ENCODE measurements at places on chromosomes 3 and 15.

DNA sequence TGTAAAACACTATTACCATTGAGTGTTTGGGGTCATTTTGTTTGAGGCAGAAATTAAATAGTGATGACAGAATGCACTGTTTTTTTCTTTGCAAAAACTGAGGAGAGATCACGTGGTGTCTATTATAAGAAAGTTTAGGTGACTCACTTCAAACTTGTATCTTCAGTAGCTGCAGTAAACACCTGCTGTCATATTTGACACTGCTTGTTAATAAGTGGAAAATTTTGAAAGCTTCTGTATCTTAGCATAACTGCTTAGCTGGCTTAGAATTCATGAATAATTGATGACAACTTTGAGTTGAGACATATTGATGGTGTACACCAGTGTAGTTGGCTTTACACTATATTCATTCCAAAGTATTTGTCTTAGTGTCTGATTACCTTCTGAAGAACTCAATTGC lies 29.7 kb upstream of the MDFIC2 start:
- DNase-seq = no peak

GRCh38 chr15:35014241-35014640 lies 26.2 kb upstream of the ZNF770 start:
- no peak for DNase-seq

DNA sequence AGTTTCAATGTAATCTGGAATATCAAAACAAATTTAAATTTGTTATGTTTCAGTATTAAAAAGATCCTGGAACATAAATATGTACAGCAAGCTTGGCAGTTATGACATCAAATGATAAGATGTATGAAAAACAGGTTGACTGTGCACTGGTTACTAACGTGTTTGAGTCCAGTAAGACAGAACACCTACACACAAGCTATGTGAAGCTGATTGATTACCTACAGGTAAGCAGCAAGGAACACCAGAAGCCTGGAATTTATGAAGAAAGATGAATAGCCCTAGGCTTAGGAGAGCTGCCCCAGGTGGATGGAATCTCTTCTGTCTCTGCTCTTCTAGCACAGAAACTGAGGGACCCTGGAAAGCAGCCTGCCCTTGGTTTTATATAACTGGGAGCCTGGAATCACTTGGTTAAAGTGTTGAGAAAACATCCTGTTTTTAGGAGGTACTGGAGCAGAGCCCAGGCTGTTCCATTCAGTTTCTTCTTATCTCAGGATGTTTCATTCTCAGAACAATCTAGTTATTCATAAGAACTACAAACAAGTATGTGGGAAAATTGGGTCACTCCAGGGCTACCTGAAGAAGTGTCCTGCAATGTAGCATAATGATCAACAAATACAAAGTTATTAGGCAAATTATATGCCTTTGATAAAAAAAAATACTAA lies 36.3 kb downstream of the SLITRK3 start:
- no peak for DNase-seq

DNA sequence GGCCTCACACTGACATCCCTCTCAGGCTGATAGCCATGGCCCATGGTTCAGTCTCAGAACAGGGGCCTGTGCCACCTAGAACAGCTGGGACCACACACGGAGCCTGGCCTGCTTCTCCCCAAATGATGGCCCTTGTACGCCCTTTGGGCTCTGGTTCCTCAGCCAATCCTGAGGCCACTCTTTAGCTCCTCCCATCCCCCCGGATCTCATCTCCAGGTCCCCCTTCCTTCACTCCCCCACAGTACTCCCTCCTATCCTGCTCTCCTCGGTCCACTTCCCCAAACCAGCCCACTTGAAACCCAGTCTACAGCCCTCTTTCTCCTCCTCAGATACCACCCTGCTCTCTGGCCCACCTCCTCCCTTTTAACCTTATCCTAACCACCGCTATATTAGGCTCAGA lies 17.8 kb upstream of the ZFYVE19 start:
- no peak for DNase-seq

DNA sequence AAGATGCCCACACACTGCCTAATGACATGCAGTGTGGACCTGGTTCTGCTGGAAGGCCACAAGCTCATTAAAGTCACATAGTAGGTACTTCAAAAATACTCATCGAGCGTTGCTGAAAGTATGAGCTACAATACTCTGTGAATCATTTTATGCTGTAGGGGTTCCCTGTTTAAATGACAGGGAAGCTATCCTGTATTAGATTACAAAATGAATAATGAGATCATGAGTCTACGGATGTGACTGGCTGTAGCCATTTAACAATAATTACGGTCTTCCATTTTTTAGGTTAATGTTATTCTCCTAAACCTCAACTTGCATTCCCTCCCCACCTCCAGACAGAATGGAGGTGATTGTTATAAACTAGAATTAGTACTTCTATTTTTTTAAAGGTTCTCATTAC lies 128.2 kb upstream of the FAM3D start:
- DNase-seq = no peak

DNA sequence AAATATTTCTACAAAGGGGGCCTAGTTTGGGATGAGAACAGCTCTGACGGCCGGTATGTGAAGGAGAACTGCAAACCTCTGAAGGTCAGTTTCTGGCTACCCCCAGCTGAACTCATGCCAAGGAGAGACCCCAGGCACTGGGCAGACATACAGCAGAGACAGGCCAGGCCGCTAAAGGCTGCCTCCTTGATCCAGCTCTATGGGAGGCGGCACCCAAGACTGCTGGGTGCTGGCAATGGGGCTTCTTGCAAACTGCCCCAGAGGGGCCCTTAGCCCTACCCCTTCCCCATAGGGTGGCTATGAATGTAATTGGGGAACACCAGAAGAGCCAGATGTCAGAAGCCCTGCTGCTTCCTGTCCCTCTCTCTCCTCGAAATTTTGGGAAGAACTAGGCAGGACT lies 13.3 kb downstream of the CLK3 start:
- no peak for DNase-seq

GRCh38 chr15:95024351-95024750 lies 793.0 kb downstream of the MCTP2 start:
- no peak for DNase-seq

- no peak for DNase-seq
Observed at GRCh38 chr15:60589253-60589652, 110.3 kb upstream of the ICE2 start.

- DNase-seq = no peak
Observed at GRCh38 chr15:76060118-76060989, 569 bp downstream of the TMEM266 start.

- DNase-seq = no peak
Observed at GRCh38 chr3:23256741-23257435, 53.8 kb downstream of the UBE2E2 start.

- DNase-seq = no peak
Observed at GRCh38 chr15:35092846-35093245, 7.8 kb upstream of the NANOGP8 start.

GRCh38 chr3:66399529-66400232 lies 101.1 kb downstream of the LRIG1 start:
- DNase-seq = no peak

DNA sequence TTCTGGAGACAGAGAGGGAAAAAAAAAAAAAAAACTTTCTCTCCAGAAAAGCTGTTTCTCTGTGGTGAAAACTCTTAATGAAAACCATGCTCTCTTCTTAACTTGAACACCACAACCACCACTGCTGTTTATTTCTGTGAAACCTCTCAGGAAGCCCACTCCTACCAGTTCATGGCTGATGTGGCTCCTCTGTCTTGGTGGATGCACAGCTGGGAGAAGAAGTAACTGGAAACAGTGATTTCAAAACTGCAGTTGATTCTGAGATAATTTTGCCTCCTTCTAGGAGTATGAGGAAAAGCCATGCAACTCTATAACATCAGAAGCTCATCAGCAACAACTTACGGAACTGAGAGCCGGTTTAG lies 40.2 kb upstream of the PYGO1 start:
- no peak for DNase-seq

DNA sequence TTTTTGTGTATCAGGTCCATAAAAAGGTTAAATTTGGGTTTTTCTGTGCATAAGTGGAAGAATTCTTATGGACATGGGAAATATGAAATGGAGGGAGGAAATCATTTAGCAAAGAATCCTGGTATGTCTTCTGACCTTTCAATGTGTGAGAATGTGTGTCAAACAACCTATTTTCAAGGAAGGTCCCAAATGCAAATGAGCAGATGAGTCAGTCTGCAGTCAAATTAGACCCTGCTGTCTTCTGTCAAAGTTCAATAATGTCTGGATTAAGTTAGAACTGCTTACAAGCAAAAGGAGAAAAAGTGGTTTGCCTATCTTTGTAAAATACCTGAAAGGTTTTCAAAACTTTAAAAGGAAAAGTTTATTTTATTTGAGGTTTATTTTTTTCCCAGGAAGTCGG lies 15.3 kb downstream of the FBN1 start:
- no peak for DNase-seq

DNA sequence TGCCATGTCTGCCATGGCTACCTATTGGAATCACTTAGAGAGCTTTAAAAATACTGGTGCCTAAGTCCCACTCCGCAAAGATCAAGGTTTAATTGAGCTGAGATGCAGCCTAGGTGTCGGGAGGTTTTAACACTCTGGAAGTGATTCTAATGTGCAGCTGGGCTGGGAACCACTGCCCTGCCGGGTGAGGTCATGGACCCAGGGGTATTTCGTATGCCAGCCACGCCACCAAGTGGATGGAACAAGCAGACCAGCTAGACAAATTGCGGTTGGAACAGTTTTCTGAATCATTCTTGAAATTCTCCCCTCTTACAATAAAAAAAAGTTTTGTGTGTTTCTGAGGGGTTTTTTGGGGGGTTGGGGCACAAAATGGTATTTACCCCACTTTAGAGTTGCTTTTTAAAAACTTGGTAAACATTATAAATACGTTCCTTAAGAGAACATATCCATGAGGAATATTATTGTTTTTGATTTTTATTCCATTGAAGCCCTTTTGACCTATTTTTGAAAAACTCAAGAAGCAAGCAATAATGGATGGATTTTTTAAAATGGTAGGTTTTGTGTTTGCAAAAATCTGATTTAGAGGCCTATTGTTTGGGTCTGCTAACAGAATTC lies 66.2 kb upstream of the CSTA start:
- DNase-seq = peak; percentile 57

DNA sequence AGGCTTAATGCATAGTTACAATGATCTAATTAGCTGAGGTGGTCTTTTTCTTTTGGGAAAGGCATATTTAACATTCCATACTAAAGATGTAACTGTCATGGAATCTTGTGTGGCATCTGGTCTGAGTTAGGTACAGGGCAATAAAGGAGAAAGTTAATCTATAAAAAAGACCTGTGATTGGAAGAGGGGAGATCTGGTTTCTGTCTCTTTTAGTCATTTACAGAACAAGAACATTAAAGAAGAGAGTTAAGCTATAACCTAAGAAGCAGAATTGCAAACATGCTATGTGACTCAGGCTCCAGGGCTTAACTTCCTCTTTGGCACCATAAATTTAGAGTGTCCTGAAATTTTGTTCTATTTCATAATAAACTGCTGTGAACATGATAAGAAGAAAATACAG lies 47.2 kb upstream of the MME start:
- DNase-seq = no peak

All from GM18507 (cell line).